ENCODE measurements at places on chromosomes 11 and 22. TPM values are rescaled to one million over a fixed set of nuclear protein-coding genes. Genes with fewer than 3 reads are reported as not detected.

DNA sequence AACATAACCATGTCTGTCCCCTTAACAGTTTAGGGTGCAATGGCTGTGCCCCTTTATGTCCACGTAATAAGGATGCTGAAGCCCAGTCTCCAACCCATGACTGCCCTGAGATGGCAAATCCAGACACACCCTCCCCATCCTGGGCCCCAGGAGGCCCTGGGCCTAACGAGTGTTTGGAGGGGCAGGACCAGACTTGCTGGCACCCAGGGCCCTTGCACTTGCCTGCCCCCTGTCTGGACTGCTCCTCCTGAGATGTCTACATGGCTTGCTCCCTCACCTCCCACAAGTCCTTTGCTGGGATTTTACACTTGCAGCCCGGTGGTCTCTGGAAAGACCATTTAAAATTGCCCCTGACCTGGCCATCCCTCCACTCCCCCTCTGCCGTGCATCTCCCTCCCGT, 132.2 kb upstream of the NECTIN1 start:
- DNase-seq: no peak

DNA sequence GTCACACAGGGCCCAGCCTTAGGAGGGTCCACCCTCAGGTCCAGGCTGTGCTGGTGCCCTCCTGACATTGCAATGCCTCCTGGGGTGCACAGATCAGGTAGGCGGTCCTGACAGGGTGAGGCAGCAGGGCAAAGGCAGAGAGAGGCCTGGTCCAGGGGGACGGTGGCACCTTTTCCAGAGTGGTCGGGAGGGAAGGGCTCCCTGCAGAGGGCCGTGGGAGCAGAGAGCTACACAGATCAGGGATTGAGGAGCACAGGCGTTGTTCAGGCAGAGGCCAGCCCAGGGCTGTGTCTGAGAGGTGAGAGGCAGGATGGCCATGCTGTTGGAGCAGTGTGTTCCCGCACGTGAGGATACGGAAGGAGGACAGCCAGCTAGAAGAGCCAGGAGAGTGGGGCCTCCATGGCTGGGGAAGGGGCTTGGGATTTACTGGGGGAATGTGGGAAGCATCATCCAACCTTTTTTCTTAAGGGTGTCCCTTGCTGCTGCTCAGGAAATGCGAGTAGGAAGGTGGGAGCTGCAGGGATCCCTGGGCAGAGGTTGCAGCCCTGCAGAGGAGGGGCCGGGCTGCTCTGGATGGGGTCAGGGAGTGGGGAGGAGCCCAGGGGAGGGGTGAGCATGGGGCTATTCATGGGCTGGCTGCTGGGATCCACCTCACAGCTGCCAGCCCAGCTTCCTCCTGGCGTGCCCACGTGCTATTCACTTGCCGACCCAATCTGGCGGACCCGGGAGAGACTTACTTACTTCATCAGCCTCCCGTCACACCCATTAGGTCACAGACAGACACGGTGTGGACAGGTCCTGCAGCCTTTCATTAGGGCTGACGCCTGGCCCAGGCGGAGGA, 1516.4 kb downstream of the TBC1D22A start:
- DNase-seq: no peak

GRCh38 chr22:36366291-36366708, 21.5 kb downstream of the MYH9 start:
- no peak for DNase-seq

- peak; percentile 21 for DNase-seq
Measured at GRCh38 chr11:11157185-11157584, 195.9 kb downstream of the CSNK2A3 start.

MUC2 gene
- 1,246 TPM for total RNA-seq

OR6A2 gene
- total RNA-seq: 0.28 TPM

CARD10 gene
- total RNA-seq: 43.3 TPM
